ENCODE measurements at places on chromosomes 13 and 19.
A peak's percentile ranks its signal among the peaks of the same experiment; 100 is the strongest.

DNA sequence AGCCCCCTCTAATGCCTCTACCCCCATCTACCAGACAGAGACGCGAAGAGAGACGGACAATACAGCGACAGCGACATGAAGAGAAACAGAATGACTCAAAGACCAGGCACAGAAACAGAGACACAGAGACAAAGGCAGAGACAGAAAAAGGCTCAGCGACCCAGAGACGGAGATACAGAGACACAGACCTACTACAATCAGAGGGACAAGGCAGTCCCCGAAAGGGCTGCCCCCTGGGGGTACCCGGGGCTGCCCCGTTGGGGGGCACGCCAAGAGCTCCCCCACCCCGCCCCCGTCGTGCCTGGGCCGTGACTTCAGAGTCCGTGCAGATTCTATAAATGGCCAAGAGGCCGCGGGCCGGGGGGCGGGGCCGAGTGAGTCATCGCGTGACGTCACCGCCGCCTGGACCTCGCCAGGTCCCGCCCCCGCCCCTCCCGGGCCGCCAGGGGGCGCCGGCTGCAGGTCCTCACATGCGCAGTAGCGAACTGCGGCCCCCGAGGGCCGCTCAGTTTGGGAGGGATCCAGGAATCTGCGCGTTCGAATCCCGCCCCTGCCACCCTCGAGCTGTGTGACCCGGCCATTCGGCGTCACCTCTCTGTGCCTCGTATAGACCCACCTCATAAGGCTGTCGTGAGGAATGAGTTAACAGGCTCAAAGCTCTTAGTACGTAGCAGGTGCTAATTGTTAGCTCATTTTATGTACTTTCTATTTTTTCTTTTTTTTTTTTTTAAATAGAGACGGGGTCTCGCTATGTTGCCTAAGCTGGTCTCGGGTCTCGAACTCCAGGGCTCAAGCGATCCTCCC, 2.7 kb upstream of the CNN1 start:
- DNase-seq, result peak; percentile 67

- no peak for DNase-seq
Observed at GRCh38 chr19:44762038-44762437, 13.5 kb downstream of the BCL3 start.

GRCh38 chr13:107886118-107886517, 329.2 kb downstream of the LIG4 start:
- DNase-seq, result no peak

DNA sequence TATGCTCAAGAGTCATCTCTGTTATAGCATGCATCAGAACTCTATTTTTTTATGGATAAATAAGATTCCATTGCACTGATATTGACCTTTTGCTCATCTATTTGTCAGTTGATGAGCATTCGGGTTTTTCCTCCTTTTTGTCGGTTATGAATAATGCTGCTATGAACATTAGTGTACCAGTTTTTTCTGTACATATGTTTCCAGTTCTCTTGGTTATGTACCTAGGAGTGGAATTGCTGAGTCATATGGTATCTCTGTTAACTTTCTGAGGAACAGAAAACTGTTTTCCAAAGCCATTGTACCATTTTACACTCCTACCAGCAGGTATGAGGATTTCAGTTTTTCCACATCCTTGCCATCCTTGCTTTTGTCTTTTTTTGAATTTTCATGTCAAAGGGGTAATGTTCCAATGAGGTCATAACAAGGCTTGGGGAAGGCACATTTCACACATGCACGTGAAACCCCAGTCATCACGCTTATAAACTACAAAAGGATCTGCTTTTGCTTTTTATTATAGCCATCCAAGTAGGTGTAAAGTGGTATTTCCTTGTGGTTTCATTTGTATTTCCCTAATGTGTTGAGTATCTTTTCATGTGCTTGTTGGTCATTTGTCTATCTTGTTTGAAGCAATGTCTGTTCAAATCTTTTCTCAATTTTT, 14.6 kb downstream of the KBTBD7 start:
- DNase-seq, result no peak

DNA sequence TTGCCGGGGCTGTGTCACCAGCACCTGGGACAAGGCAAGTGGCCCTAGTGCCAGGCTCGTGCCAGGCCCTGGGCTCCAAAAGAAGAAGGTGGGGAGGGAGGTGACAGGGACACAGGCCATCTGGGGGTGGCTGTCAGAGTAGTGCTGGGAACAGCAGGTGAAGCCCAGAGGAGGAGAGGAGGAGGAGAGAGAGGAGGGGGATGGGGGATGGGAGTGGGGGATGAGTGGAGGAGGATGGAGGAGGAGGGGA, 18.7 kb downstream of the LSM4 start:
- no peak for DNase-seq

GRCh38 chr13:84082462-84082861, 200.2 kb upstream of the SLITRK1 start:
- no peak for DNase-seq

DNA sequence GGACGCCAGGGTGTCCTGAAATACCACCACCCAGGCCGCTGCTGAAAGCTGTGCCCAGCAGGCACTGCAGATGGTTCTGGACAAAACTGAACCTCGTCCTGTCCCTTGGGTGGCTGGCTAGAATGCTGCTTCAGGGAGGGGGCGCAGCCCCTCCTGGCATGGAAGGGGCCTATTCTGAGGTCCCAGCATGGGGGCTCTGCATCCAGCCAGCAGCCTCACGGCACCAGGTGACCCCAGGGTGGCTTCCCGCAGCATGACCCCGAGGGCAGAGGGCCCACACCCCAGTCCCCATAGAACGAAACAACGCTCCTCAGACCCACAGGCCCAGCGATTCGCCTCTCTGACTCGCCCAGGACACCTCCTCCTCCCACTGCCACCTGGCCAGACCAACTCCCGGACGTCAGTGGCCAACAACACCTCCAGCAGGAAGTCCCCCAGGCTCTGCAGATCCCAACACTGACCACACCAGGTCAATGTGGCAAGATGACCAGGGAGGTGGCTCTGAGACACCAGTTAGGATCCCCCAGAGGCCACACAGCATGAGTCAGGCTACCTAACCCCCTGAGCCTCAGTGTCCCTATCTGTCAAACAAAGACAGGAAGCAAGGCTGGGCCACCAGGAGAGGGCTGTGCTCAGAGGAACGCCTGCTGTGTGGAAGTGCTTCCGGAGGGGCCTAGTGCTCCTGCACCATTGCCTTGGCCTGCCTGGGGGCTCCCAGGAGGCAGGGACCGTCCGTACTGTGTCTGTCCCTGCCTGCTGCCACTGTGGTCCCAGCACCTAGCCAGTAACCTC, 6.1 kb downstream of the MKNK2 start:
- no peak for DNase-seq

DNA sequence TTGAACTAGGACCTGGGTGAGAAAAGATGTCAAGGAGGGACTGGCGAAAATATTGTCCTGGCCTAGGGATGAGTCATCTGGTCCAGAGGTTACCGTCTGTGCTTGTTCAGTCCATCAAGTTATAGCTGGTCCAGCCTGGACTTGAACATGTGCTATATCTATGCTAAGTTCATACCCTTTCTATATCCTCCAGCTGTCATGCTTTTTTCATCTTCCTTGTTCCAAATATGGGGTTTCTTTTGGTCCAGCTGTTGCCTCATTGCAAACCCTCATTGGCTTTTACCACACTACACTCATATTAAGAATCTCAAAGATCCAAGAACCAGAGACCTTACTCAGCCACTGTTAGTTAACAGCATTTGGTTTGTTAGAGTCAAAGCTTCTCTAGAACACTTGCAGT, 19.1 kb upstream of the KLF12 start:
- DNase-seq, result no peak

All from activated CD4-positive, CD25-positive, alpha-beta regulatory T cell treated with anti-CD3 and anti-CD28 coated beads, Interleukin-2, amount 50 U/mL, for 16 hours (primary cell).